ENCODE measurements at places on chromosomes 4 and X.

- DNase-seq, result no peak
Measured at GRCh38 chr4:141731481-141731880, 95.1 kb downstream of the IL15 start.

- no peak for DNase-seq
Measured at GRCh38 chr4:110055158-110055768, 142.6 kb downstream of the EGF start.

- no peak for DNase-seq
Measured at GRCh38 chr4:154164931-154165839, 326.4 kb downstream of the DCHS2 start.

GRCh38 chr4:164081371-164081770 lies 586.9 kb downstream of the TMA16 start:
- no peak for DNase-seq

GRCh38 chr4:72827968-72828367 lies 241.5 kb downstream of the COX18 start:
- DNase-seq, result no peak

DNA sequence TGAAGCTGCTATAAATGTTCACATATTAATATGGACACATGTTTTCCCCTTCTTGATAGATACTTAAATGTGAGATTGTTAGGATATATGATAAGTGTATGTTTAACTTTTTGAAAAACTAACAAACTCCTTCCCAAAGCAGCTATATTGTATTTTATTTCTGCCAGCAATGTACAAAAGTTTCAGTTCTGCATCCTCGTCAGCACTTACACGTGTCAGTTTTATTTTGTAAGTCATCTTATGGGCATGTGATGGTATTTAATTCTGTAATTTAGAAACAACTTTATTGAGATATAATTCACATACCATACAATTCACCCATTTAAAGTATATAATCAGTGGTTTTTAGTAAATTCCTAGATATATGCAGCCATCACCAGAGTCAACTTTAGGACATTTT lies 31.6 kb downstream of the RAPGEF2 start:
- DNase-seq, result no peak

GRCh38 chrX:41686788-41687187 lies 2.0 kb upstream of the GPR34 start:
- DNase-seq, result no peak

DNA sequence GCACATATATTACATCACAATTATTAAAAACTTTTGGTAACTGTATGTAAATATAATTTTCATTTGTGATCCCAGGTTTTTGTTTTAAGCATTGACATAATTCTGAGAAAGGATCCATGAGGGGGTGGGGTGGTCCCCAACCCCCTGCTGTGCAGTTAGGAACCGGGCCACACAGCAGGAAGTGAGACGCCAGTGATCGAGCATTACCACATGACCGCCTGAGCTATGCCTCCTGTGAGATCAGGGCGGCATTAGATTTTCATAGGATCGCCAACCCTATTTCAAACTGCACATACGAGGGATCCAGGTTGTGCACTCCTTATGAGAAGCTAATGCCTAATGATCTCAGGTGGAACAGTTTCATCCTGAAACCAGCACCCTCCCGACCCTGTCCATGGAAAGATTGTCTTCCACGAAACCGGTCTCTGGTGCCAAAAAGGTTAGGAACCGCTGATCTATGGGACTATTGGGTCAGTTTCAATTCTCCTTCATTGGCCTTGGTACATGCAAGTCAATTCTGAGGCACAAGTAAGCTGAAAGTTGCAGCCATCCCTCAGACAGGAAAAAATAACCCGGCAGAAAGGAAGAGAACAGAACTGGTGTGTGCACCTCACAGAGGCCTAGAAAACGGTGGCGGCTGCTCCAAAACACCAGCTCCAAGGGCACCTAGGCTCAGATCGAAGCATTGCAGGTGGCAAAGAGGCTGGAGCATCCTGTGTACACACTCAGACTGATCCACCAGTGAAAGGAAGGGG lies 7.0 kb upstream of the TMSB4X start:
- no peak for DNase-seq

- DNase-seq, result no peak
Measured at GRCh38 chrX:21959362-21960051, 19.0 kb downstream of the SMS start.

DNA sequence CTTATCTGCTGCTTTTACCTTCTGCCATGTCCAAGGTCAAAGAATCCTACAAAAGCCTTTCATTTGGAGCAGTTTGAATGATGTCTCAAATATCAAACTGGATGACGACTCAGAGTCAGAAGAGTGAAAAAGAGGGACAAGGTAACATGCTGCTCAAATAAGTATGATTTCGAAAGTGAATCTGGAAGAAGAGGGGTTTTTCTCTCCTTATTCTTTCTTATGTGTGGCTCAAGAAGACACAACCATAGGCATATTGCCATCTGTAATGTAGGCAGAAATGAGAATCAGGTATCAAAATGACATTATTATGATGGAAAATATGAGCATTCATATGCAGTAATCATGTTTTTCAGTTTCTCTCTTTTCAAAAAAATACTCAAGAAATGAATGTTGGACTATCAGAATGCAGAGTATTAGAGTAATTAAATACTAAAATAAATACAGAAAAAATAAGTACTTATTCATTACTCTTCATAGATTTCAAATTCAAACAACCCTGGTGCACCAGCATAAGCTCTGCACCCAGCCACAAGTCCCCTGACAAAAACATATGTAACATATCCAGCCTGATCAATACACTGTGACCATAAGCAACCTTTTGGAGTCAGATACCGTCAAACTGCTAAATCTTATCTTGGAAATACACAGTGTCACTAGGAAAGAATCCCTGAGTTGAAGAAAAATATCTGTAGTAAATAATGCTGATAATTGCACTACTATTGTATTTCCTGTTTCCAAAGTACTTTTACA lies 468.6 kb downstream of the INPP4B start:
- no peak for DNase-seq

DNA sequence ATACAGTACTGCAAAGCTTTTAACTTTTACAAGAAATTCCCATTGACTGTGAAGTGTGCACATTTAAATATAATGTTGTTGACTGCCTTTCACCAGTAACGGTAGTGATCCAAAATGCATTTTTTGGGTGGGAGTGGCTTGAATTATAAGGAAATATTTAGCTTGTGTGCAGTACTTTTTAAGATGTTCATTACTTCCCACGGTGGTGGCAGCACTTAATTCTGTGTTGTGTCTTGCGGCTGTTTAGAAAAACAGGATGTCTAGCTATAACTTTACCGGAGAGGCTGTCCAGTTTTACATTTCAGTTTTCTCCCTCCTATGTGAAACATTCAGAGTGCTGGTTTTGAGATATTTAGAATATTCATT lies 1.7 kb downstream of the TMEM131L start:
- no peak for DNase-seq

GRCh38 chr4:3736806-3737205 lies 29.4 kb upstream of the ADRA2C start:
- DNase-seq, result no peak

- DNase-seq, result no peak
Measured at GRCh38 chr4:184978211-184978610, 40.1 kb upstream of the HELT start.

DNA sequence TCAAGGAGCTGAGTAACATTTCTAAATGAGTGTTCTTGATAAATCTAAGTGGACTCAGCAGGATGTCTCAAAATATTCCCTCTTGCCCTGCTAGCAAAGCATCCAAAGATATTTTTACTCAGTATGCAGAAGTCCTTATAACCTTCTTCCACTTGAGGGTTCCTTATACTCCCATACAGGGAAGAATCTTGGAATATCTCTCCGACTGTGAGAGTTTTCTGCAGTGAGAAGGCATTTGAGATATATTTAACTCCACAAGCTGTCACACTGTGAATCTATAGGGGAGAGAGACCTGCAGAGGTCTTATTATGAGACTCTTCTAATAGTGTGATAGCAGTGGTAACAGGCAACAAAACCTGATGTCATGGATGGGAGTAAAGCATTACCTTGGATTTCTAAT lies 1034.5 kb upstream of the PABPC4L start:
- DNase-seq, result no peak

DNA sequence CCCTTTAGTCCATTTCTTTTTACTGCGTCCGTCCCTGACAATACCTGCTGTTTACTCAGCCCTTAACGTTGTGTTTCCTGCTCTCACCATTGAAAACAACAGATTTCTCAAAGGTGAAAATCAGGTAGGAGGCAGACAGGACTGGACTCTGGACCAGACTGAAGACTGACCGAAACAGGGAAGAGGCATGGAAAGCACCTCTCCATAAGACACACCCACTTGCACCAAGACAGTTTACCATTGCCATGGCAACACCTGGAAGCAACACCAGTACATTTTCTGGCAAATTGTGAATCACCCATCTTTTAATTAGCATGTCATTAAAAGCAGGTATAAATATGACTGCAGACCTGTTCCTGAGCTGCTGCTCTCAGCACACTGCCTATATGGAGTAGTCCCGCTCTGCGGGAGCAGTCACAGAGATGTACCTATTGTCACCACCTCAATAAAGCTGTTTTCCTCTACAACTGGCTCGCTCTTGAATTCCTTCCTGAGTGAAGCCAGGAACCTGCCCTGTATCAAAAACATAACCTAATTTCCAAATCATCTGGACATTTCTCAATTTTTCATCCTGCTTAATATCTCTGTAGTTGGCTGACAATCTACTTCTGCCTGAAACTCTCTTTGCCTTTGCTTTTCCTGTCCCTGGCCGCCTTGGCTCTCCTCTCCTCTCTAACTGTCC lies 117.0 kb downstream of the RNF150 start:
- no peak for DNase-seq
